ENCODE measurements at places on chromosomes 6 and 20.

GRCh38 chr6:145749632-145750031 lies 14.3 kb upstream of the EPM2A start:
- DNase-seq: no peak

DNA sequence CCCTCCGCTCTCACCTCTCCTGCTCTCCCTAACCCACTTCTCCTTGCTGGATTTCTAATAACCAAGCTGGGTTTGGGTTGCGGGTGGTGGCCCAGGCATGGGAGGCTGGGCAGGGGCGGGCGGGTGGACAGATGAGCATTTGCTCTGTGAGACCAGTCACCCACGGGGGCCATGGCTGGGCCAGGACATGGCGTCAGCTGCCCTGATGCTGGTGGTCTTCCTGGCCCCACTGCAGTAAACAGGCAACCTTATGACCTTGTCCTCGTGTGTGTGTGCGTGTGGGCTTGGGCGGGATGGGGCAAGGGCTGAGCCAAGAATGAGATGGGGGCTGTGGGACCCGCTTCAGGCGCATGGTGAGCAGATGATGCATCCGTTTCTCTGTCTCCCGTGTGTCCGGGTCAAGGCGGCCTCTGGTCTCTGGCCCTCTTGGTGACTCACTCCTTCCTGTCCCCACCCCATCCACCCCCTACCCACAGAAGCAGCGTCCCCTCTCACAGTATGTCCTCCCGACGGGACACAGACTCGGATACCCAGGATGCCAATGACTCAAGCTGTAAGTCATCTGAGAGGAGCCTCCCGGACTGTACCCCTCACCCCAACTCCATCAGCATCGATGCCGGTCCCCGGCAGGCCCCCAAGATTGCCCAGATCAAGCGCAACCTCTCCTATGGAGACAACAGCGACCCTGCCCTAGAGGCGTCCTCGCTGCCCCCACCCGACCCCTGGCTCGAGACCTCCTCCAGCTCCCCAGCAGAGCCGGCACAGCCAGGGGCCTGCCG lies 41.4 kb upstream of the MYL9 start:
- no peak for DNase-seq

GRCh38 chr6:5967594-5967993 lies 39.1 kb downstream of the NRN1 start:
- DNase-seq: no peak

DNA sequence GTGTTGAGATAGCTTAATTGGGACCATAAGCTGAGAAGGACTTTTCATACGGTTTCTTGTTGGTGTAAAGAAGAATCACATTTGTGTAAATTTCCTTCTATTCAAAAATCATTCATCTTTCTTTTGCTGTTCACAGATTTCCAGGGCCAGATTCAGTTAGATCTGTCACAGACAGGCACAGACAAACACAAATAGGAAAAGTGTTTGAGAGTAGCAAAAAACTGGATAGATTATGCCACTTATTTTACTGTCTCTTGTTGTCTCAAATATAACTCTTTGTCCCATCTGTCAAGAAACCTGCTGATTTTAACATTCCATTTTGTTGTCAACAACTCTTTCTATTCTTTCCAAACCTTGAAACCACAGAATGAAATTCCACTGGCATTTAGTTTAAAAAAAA lies 142.8 kb downstream of the ID4 start:
- no peak for DNase-seq

GRCh38 chr6:20001286-20001685 lies 164.1 kb downstream of the ID4 start:
- DNase-seq: no peak

GRCh38 chr6:40779409-40779808 lies 192.2 kb upstream of the LRFN2 start:
- no peak for DNase-seq

DNA sequence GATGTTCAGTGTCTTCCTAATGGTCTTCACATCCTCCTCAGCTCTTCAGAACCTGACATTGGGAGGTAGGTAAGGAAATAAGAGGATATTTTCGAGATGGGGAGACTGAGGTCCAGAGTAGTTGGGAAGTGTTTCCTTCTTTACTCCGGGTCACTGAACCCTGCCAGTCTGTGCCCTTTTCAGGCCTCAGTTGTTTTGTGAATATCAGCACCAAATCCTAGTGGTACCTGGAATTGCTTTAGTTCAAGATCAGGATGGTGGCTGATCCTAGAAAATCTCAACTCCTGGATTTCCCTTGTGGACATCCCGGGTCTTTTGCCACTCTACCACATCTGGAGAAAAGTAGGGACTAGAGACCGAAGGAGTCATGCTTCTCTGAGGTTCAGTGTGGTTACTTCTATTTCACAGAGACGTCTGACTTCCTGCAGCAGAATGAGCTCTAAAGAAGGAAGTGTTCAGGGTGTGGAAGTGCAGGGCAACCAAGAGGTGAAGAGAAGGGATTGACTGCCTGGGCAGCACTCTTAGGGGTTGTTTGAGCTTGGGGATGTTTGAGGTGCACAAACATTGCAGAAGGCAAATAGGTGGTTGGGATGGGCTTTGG lies 995 bp downstream of the STK4 start:
- no peak for DNase-seq

- DNase-seq: no peak
Observed at GRCh38 chr20:4603724-4604123, 118.0 kb upstream of the PRND start.

GRCh38 chr6:103798166-103798565 lies 1061.6 kb downstream of the HACE1 start:
- DNase-seq: no peak

- no peak for DNase-seq
Observed at GRCh38 chr6:41576667-41577066, 30.5 kb downstream of the FOXP4 start.

DNA sequence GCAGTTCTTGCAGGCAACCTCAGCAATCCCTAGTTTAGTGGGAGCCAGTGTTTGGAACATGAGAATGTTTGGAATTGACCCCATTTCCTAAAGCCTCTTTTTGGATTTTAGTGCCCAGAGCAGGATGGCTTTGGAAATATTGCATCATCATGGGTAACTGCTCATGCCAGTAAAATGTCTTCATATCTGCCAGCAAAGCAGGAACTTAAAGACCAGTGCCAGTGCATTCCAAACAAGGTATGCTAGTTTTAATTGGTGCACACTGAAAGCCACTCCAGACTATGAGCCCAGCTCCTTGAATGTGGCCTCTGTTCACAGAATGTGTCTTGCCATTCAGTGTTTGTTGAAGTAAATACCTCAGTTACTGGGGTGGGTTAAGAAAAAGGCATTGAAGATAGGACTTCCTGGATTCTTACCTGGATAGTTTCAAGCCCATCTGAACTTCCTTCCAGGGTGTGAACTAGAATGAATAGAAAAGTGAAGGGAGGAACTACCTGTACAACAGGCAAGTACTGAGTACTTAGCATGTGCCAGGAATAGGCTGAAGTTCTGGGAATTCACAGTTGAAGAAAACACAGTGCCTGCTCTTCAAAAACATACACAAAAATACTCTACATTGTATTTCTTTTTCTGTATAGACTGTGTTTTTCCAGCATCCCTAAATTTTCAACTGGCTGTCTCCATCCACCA lies 70.5 kb downstream of the COL19A1 start:
- no peak for DNase-seq

DNA sequence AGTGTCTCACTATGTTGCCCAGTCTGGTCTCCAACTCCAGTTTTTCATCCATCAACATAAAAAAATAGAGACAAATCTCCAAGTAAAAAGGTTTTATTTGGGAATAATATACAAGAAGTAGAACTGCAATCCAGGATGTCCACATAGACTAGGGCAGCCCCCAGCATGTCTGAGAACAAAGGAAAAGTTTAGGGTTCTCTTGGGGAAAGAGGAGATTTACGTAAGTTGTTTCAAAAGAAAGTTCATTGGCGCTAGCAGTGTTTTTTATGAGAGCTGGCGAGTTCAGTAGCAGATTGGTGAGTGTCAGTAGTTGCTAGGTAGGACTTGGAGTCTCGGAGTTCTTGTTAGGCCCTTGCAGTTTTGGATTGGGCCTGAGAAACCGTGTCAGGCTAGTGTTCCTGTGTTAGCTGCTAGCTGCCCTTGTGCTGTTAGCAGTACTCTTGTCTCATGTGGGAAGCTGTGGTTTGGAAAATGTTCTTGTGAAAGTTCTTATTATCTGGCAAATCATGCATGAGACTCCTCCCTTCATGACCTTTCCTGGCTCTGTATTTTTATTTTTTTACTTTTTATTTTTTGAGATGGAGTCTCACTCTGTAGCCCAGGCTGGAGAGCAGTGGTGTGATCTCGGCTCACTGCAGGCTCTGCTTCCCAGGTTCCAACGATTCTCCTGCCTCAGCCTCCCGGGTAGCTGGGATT lies 24.7 kb downstream of the TTLL9 start:
- no peak for DNase-seq

DNA sequence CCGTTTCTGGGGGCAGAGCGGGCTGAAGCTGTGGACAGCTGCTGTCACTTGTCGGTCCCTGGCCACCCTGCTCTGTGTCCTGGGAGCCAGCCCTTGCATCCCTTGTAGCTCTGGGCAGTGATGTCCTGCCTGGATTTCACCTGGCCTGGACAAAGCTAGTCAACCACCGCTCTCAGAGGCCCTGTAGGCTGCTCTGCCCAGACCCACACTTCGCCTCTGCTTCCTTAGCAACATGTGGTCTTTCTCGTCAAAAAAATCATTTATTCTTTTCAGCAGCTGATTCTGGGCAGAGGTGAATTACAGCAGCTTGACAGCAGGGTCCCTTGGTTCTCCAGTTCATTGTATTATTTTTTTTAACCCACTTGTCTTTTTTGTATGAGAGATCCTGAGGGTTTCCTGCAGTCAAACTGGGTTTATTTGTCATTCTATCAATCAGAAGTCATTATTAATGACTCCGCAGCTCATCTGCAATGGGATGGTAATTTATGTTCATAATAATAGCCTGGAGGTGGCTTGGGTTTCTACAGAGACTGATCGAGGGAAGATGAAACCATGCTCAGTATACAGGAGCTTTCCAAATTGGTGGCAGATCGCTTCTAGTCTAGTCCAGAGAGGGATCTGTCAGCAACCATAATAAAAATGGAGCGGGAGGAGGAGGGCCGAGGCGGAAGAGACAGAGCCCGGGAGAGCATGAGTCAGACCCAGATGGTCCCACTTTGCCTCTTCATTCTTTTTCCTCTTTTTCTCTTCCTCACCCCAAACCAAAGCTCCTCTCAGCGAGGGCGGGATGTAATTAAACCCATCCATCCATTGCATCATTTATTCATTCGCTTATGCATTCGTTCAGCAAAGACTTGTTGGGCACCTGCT lies 22.4 kb downstream of the EDN3 start:
- DNase-seq: no peak

- DNase-seq: no peak
Observed at GRCh38 chr6:158849899-158850806, 31.0 kb upstream of the EZR start.

DNA sequence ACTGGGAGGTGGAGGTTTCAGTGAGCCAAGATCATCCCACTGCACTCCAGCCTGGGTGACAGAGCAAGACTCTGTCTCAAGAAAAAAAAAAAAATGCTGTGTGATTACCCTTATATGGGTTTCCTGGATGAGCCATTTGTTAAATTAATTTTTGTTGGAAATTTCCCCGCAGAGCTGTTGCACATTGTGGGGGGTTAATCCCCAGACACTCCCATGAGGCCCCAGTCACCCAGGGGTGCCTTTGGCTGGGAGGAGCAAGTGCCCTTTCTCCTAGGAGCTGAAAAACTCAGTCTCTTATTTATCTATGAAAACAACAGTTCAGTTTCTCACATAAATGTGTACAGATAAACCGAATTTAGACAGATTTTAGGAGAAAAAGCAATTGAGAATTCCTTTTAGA lies 4.7 kb upstream of the DEFB132 start:
- DNase-seq: no peak

- no peak for DNase-seq
Observed at GRCh38 chr6:54729716-54730115, 116.9 kb upstream of the FAM83B start.

DNA sequence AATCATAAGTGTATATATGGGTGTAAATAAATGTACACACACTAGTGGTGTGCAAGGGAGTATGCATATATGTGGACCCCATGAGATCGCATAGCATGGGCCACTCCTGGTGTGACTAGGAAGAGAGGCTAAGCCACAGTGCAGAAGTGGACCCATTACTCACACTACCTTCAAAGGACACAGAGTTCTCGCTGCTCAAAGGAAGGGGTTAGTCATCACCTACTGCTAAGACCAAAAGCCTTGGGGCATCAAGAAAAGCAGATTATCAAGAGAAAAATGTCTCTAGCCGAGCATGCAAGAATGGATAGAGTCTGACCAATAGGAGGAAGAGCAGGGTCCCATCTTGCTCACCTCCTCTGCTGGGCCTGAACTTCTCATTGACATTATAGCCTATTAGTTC lies 195.5 kb downstream of the MAFB start:
- DNase-seq: no peak

DNA sequence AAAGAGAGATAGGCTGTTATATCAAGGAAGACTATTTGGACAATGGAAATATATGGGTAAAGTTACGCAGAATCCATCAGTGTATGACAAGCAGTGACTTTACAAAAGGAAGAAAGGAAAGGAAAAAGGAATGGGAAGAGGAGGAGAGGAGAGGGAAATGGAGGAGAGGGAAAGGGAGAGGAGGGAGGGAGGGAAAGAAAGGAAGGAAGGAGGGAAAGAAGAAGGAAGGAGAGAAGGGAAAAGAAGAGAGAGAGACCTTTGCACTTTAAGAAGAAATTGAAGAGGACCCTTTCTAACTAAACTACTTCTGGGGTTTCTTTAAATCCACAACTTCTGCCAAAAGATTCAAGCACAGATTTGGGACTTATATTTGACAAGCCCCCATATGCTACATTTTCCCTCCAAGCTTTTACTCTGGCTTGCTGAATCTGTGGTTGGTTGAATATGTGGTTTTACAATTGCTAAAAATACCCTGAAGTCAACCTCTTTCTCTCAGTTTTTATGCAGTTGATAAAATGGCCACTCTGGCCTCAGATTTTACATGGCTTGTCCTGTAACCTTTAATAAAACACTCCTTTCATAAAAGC lies 120.8 kb upstream of the RAB32 start:
- DNase-seq: no peak

- DNase-seq: no peak
Observed at GRCh38 chr6:56347526-56347925, 100.1 kb upstream of the COL21A1 start.

GRCh38 chr6:163777716-163778115 lies 363.2 kb downstream of the QKI start:
- DNase-seq: no peak

DNA sequence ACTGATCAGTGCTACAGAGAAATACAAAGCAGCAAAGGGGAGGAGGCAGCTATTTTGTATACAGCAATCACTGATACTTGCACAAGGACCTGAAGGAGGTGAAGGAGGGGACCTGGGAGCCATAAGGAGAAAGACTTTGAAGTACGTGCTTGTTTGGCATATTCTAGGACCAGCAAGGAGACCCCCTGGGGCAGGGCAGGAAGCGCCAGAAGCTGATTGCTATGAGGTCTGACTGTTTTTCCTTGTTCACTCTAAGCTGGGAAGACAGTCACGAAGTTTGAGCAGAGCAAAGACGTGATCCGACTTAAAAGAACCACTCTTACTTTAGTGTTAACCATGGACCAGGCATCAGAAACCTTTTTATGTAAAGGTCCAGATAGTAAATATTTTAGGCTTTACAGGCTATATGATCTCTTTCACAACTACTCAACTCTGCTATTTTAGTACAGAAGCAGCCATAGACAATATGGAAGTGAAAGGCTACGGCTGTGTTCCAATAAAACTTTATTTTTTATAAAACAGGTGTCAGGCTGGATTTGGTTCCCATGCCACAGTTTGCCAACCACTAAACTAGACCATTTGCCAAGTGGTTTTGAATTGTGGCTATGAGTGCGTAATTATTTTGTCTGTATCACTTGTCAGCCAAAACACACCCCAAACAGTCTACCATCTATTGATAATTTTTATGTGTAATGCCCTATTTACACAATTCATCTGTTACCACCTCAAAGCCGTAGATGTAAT lies 217.9 kb downstream of the PRL start:
- peak; percentile 8 for DNase-seq

GRCh38 chr20:45044084-45044573 lies 56.8 kb downstream of the KCNS1 start:
- DNase-seq: peak; percentile 27
